ENCODE measurements at places on chromosomes 5 and 9.

GRCh38 chr9:111943746-111944145 lies 47.1 kb downstream of the UGCG start:
- DNase-seq: no peak

- DNase-seq: no peak
Measured at GRCh38 chr9:122201641-122202040, 27.1 kb downstream of the LHX6 start.

DNA sequence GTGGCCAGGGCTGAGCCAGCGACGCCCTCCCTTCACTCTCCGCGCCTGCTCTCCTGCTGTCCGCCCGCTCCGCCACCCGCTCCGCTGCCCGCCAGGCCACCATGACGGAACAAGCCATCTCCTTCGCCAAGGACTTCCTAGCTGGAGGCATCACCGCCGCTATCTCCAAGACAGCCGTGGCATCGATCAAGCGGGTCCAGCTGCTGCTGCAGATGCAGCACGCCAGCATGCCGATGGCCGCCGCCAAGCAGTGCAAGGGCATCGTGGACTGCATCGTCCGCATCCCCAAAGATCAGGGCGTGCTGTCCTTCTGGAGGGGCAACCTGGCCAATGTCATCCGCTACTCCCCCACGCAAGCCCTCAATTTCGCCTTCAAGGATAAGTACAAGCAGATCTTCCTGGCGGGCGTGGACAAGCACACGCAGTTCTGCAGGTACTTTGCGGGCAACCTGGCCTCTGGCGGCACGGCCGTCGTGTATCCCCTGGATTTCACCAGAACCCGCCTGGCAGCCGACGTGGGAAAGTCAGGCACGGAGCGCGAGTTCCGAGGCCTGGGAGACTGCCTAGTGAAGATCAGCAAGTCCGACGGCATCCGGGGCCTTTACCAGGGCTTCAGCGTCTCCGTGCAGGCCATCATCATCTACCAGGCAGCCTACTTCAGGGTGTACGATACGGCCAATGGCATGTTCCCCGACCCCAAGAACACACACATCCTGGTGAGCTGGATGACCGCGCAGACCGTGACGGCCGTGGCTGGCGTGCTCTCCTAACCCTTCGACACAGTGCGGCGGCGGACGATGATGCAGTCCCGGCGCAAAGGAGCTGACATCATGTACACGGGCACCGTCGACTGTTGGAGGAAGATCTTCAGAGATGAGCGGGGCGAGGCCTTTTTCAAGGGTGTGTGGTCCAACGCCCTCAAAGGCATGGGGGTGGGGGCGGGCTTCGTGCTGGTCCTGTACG lies 1130.4 kb upstream of the ACO1 start:
- DNase-seq: no peak

- no peak for DNase-seq
Measured at GRCh38 chr5:17916446-17916845, 282.2 kb downstream of the TAF11L14 start.

GRCh38 chr9:125409217-125409636 lies 147.6 kb downstream of the GAPVD1 start:
- no peak for DNase-seq

Data from GM06990 (cell line).